NB4 (cell line): ENCODE measurements at places on chromosomes 5 and 9.

DNA sequence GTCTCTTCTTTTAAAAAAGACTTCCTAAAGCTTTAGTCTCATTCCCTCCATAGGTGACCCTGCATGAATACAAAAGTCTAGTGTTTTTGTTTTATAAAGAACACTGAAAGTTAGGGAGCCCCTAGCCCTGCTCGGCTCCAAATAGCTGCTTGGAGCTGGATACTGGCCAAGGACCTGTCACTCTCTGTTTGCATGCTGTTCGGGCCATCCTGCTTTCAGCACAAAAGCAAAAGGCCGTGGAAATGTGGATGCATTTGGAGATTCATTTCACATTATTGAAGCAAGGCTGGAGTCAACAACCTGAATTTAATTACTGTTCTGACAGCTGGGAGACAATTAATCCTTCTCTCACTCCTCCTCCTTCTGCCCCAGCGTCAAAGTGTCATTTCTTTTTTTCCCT lies 151.7 kb upstream of the NMUR2 start:
- no peak for DNase-seq

GRCh38 chr9:3980212-3980611 lies 319.7 kb downstream of the GLIS3 start:
- no peak for DNase-seq

- DNase-seq = no peak
Observed at GRCh38 chr5:149727336-149728035, 2.6 kb upstream of the PPARGC1B start.

DNA sequence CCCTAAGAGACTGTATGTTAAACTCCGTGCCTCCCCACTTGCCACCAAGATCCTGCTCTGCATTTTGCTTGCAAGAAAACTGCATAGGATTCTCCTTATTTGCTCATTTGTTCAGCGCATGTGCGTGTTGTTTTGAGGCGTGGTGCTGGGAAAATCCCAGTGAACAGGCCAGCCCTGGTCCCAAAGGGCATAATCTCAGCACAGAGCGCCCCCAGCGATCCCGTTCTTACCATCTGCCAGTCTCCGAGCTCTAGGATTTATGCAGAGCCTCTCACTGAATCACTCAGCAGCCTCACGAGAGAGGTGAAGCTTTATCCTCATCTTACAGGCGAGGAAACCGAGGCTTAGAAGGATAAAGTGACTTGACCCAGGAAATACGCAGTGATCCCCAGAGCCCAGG lies 11.5 kb downstream of the PRRX2 start:
- DNase-seq = no peak

GRCh38 chr9:100220936-100221335 lies 121.9 kb downstream of the INVS start:
- DNase-seq = no peak

DNA sequence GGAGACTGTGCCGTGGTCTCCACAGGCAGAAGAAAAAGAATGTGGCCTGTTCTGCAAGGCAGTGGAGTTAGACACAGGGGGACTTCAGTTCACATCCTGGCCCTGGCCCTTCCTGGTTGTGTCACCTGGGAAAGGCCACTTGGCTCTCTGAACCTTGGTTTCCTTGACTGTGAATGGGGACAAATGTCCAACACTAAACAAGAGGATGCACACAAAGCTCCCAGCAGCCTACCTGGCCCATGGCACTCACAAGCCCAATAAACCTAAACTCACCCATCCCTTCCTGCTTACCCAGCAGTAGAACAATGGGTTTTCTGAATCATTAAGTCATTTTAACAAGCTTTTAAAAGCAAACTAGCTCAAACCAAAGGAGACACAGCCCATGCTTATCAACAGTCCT lies 103.9 kb downstream of the FRMD3 start:
- DNase-seq = no peak

GRCh38 chr5:38911933-38912332 lies 66.1 kb downstream of the OSMR start:
- DNase-seq = no peak

DNA sequence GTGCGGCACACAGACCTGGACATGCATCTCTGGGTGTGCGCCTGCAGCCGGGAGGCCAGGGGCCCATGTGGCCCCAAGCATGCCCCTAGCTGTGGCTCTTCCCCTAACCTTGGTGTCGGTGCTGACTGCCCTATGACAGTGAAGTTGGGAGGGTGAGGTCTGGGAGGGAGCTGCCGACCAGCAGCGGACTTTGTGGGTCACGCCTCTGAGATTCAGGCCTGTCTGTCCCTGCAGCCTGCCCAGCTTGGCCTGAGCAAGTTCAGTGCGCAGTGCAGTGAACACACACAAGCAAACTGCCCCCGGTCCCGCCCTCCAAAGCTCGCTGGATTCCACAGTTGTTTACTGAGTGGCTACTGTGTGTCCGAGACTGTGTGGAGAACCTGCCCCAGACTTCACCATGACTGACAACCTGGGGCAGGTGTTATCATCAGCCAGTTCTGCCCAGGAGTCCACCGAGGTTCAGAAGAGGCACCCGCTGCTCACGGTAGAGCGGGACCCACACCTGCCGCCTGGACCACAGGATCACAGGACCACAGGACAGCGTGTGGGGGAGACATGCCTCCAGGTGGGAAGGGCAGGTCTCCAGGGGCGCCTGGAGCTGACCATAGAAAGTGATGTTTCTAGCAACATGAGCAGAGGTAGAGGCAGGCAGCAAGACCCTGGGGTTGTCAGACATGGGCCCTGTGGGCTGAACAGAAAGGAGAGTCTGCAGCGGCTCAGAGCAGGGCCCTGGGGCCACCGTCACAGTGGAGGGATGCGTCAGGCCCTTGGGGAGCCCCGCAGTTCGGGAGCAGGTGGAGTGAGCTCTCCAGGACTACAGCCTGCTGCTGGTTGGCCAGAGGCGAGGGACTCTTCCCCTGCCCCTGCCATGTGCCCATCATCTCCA lies 105.1 kb downstream of the PHF2 start:
- DNase-seq = no peak
